ENCODE measurements at places on chromosomes 1 and 21.
A peak's percentile ranks its signal among the peaks of the same experiment; 100 is the strongest.

- no peak overlapping the region for H3K4me3 ChIP-seq
- peaks cover 6% of the 10 kb centered on the region for H3K36me3 ChIP-seq
- no peak overlapping the region for H3K27ac ChIP-seq
These were observed 50.5 kb upstream of the GFI1 start for GRCh38 chr1:92536980-92537884.

GRCh38 chr1:212247988-212248387 is 37.2 kb upstream of the PPP2R5A start:
- H3K27me3 ChIP-seq = peaks cover 12% of the 10 kb centered on the region
- DNase-seq = no peak
- no peaks in the 10 kb centered on the region for H3K4me1 ChIP-seq
- no peak overlapping the region for H3K27ac ChIP-seq

DNA sequence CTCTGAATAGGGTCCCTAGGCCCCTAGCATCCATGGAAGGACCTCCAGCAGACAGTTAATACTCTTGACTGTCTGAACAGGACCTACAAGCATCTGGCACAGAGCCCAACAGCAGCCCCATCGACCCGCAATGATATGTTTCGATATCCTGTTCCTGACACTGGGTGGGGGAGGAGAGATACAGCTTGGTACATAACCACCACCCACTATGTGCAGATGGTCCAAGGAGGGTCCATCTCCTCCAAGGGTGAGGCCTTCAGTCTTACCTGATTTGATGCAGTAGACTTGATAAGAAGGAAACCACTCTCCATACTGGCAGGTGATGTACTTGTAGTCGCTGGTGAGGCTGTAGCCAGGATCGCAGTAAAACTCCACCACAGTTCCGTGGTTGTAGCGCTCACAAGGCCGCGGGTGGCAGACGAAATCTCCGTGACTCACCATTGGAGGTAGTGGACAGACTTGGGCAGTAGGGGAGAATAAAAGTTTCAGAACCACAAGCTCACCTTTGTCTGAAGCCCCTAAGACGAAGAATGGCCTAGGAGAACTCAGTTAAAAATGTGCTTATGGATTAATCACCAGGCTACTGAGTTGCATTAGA is 86.0 kb upstream of the TLR5 start:
- no peaks in the 10 kb centered on the region for H3K36me3 ChIP-seq
- no peak overlapping the region for H3K4me3 ChIP-seq
- no peak overlapping the region for H3K27ac ChIP-seq
- no peaks in the 10 kb centered on the region for H3K27me3 ChIP-seq

- peaks cover 34% of the 10 kb centered on the region for H3K27me3 ChIP-seq
- no peak for DNase-seq
These were observed 236.8 kb downstream of the CAMTA1 start for GRCh38 chr1:7022058-7022457.

GRCh38 chr1:32200226-32201010 is at the start of gene CCDC28B:
Gene CCDC28B (plus strand): TSS chr1:32200595. CDS start chr1:32201936, 1,341 bp downstream.
- peaks cover 12% of the 10 kb centered on the region for H3K4me1 ChIP-seq
- H3K4me3 ChIP-seq = peak within 1 kb of the TSS; percentile 71
- peak; percentile 66 for DNase-seq

- no peak overlapping the region for H3K4me3 ChIP-seq
- no peaks in the 10 kb centered on the region for H3K36me3 ChIP-seq
- DNase-seq = no peak
- H3K27ac ChIP-seq = no peak overlapping the region
- H3K4me1 ChIP-seq = peaks cover 22% of the 10 kb centered on the region
These were observed 40.3 kb upstream of the TLR5 start for GRCh38 chr1:223183268-223183862.

DNA sequence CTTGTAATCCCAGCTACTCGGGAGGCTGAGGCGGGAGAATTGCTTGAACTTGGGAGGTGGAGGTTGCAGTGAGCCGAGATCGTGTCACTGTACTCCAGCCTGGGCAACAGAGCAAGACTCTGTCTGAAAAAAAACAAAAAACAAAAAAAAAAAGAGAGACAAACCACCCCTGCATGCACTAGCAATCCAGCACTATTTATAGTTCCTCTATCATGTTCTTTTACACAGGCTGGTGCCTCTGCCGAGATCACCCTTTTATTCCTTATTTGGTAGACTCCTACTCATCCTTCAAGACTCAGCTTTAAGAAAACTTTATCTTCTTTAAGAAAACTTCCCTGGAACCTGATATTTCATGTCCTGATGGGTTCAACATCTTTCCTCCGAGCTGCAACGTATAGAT is 10.8 kb downstream of the FMO5 start:
- no peaks in the 10 kb centered on the region for H3K36me3 ChIP-seq
- H3K4me3 ChIP-seq = no peak overlapping the region
- H3K4me1 ChIP-seq = no peaks in the 10 kb centered on the region
- H3K27ac ChIP-seq = no peak overlapping the region

GRCh38 chr1:85570446-85571180 is 9.9 kb upstream of the CCN1 start:
- H3K4me1 ChIP-seq = peaks cover 54% of the 10 kb centered on the region
- DNase-seq = no peak
- H3K36me3 ChIP-seq = peaks cover 17% of the 10 kb centered on the region
- H3K27me3 ChIP-seq = no peaks in the 10 kb centered on the region
- no peak overlapping the region for H3K4me3 ChIP-seq
- H3K27ac ChIP-seq = no peak overlapping the region

DNA sequence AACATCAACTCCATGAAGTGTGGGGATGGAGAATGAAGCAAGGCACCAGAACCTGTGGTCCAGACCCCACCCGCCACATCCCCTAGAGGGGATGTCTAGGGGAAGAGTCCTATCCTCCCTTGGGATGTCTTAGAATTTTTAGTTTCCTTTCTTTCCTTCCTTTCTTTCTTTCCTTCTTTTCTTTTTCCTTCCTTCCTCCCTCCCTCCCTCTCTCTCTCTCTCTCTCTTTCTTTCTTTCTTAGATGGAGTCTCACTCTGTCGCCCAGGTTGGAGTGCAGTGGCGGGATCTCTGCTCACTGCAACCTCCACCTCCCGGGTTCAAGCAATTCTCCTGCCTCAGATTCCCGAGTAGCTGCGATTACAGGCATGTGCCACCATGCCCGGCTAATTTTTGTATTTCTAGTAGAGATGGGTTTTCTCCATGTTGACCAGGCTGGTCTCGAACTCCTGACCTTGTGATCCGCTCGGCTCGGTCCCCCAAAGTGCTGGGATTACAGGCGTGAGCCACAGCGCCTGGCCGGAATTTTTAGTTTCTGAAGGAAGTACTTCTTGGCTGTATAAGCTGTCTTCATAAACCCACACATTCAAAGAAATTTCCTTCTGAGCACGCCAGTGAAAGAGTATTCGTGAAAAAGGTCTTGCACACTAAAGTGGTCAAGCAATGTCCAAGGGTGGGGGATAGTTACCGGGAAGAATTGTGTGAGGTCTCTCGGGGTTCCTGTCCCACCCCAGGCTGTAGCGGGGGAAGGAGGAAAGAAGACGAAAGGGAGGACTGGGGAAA is 20.8 kb upstream of the LEFTY2 start:
- no peak for DNase-seq
- no peak overlapping the region for H3K4me3 ChIP-seq
- no peak overlapping the region for H3K27ac ChIP-seq
- no peaks in the 10 kb centered on the region for H3K27me3 ChIP-seq

DNA sequence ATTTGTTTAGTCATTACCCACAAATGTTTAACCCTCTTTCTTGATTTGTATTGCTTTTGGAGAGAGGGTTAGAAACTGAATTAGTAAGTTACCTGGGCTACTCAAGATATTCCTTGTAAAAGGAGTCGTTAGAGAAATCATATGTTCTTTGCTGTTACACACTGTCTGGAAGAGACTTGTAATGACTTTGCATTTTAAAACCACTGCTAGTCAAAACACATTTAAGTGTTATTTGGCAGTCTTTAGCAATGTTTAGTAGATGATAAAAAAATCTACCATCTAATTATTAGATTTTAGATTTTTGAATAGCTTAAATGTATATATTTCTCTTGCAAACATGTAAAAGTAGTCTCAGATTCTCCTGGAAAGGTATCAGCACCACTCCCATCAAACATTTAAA is 6.6 kb downstream of the OSBPL9 start:
- H3K27me3 ChIP-seq = no peaks in the 10 kb centered on the region
- no peak overlapping the region for H3K4me3 ChIP-seq
- DNase-seq = no peak
- no peak overlapping the region for H3K27ac ChIP-seq
- H3K36me3 ChIP-seq = no peaks in the 10 kb centered on the region
- H3K4me1 ChIP-seq = peaks cover 32% of the 10 kb centered on the region

- H3K4me1 ChIP-seq = no peaks in the 10 kb centered on the region
- H3K36me3 ChIP-seq = no peaks in the 10 kb centered on the region
- no peak overlapping the region for H3K4me3 ChIP-seq
- DNase-seq = no peak
- no peaks in the 10 kb centered on the region for H3K27me3 ChIP-seq
- H3K27ac ChIP-seq = no peak overlapping the region
These were observed 5.2 kb upstream of the LRRC53 start for GRCh38 chr1:74517599-74518051.

GRCh38 chr1:2392686-2393085 is 1.0 kb downstream of the RER1 start:
- H3K27ac ChIP-seq = peak overlapping the region; percentile 87
- peaks cover 61% of the 10 kb centered on the region for H3K36me3 ChIP-seq
- H3K4me3 ChIP-seq = peak overlapping the region; percentile 66
- H3K4me1 ChIP-seq = peaks cover 18% of the 10 kb centered on the region
- H3K27me3 ChIP-seq = no peaks in the 10 kb centered on the region

- DNase-seq = no peak
- H3K4me3 ChIP-seq = no peak overlapping the region
- no peaks in the 10 kb centered on the region for H3K36me3 ChIP-seq
These were observed 23.4 kb downstream of the NIBAN1 start for GRCh38 chr1:184950906-184951305.

- peaks cover 23% of the 10 kb centered on the region for H3K36me3 ChIP-seq
- peak overlapping the region; percentile 96 for H3K4me3 ChIP-seq
- DNase-seq = peak; percentile 48
- H3K27me3 ChIP-seq = no peaks in the 10 kb centered on the region
These were observed 4.6 kb downstream of the GPSM2 start for GRCh38 chr1:108881369-108881768.

DNA sequence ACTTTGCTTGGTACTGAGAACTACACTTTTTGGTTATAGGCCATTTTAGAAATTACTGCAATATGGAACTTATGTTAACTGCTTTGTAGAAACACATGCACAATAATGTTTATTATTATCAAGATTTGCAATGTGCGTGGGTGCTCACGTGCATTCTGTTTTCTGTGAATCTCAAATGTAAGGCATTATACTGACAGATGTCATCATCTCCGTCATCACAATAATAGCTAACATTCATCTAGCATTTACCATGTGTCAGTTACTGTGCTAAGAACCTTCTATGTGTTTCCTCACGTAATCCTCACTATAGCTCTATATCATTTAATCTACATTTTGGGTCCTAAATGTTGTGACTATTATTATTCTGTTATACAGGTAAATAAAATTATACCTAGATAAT is 1214.8 kb upstream of the ADGRL4 start:
- H3K4me1 ChIP-seq = peaks cover 8% of the 10 kb centered on the region
- H3K27me3 ChIP-seq = no peaks in the 10 kb centered on the region
- no peak overlapping the region for H3K4me3 ChIP-seq
- no peak for DNase-seq

DNA sequence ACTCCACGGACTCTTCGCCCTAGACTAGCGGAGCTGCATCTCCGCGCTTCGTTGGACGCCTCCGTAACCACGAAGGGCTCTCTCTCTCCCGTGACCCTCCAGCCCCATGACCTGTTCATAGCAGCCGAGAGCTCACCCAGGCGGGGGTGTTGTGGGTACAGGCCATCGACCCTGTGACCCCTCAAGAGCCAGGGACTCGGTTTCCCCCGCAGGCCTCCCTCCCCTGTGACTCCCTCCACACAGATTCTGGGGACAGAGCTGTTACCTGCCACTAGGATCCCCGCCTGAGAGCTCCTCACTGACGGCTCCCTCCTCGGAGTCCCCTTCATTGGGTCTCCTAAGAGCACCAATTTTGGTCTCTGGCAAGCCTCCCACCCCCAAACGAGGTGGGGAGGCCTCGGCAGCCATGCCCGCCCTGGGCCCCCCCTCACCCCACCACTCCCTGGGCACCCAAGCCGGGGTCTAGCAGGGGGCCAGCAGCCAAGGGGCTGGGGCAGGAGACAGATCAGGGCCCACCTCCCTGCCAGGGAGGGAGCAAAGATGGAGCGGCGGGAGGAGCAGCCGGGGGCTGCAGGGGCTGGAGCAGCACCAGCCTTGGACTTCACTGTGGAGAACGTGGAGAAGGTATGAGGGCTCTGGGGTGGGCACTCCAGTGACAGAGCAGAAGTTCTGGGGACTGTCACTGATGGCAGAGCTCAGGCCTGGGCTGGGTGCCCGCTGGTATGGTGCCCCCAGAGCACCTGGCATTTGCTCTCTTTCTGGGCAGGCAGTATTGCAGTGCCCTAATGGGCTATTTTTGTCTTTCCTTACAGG is 517 bp downstream of the IPO13 start:
- H3K4me1 ChIP-seq = peaks cover 30% of the 10 kb centered on the region
- H3K27ac ChIP-seq = peak overlapping the region; percentile 99
- no peaks in the 10 kb centered on the region for H3K27me3 ChIP-seq
- peaks cover 11% of the 10 kb centered on the region for H3K36me3 ChIP-seq
- no peak for DNase-seq

DNA sequence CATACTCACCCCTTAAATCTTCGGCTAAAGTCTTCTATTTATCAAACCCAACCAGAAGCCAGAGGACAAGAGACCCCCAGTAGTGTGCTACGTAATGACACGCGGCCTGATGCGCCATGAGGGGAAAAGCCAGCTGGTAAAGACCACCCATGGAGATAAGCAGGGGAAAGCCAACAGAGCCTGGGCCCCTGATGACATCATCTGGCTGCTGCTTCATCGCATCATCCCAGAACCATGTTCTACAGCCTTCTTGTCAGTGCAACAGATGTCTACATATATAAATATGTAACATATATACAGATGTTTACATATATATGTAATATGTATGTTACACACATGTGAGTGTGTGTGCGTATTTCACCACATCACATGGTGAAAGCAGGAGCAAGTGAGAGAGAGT is 81.7 kb upstream of the VANGL1 start:
- peaks cover 4% of the 10 kb centered on the region for H3K36me3 ChIP-seq
- DNase-seq = no peak
- no peak overlapping the region for H3K4me3 ChIP-seq
- no peak overlapping the region for H3K27ac ChIP-seq

DNA sequence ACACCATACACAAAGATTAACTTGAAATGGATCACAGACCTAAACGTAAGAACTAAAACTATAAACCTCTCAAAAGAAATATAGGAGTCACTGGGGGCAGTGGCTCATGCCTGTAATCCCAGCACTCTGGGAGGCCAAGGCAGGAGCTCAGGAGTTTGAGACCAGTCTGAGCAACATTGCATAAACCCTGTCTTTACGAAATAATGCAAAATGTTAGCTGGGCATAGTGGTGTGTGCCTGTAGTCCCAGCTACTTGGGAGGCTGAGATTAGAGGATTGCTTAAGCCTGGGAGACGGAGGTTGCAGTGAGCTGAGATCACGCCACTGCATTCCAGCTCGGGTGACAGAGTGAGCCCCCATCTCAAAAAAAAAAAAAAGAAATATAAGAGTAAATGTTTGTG is 46.7 kb upstream of the SERBP1 start:
- H3K36me3 ChIP-seq = peaks cover 9% of the 10 kb centered on the region
- no peak overlapping the region for H3K4me3 ChIP-seq
- H3K27me3 ChIP-seq = no peaks in the 10 kb centered on the region
- H3K4me1 ChIP-seq = peaks cover 10% of the 10 kb centered on the region
- DNase-seq = no peak
- H3K27ac ChIP-seq = no peak overlapping the region

Data from MCF 10A (cell line).